Dermis microvascular lymphatic vessel endothelial cell (primary cell): ENCODE measurements at places on chromosomes 13 and 19.
A peak's percentile ranks its signal among the peaks of the same experiment; 100 is the strongest.

GRCh38 chr13:112837371-112838037 lies 131.5 kb upstream of the MCF2L start:
- no peak for DNase-seq

DNA sequence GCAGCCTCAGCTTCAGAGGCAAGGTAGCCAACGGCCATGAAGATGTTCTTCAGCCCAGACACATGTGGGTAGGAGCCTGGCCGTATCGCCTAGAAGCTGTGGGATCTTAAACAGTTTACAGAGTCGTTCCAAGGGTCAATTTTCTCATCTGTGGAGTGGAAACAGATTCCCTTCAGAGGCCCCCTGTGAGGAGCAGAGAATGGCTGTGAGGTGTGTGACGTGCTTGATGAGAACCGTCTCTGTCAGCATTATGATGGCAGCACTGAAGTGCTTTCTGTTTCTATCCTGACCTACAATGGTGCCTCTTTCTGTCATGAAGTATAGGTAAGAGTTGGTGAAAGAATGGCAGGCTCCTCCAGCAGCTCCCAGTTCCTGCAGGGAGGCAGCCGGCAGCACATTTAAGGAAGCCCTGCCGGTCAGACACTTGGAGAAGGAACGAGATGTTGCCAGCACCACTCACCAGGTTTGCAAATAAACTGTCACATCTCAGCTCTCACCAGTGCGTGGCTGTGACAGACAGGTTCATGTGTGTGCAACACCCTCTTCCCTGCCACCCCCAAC lies 277.3 kb downstream of the FOXO1 start:
- DNase-seq = no peak

DNA sequence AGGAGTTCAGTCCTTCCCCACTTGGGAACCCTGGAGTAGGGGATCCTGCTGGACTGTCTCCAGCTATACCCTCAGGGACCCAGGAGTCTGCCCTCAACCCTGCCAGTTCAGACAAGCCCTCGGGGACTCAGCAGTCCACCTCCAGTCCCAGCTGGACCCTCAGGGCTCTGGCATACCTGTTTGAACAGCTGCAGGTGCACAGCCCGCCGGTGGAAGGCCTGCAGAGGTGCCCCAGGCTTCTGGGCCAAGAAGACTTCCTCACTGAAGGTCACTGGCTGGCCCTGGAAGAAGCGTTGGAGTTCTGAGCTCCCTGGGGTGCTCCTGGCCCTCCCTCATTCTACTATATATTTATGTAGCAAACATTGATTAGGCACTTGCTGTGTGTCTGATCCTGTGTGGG lies 8.6 kb downstream of the CRB3 start:
- no peak for DNase-seq

DNA sequence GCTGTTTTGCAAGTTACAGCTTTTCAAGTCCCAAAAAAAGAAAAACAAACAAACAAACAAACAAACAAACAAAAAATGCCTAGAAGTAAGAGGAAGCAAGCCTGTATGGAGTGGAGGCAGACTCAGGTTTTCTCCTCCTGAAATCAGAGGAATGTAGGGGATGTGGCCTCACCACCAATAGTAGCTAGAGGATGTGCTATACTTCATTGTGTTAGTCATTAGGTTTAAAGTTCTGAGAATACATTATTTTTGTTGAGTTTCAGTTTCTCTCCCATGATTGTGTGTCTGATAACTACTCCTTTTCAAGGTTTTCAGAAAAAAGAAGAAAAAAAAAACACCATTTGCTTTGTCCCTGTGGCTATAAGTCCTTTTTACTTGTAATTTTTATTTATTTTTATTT lies 524.5 kb downstream of the GPC6 start:
- DNase-seq = no peak

GRCh38 chr13:82925114-82925513 lies 957.2 kb downstream of the SLITRK1 start:
- no peak for DNase-seq

DNA sequence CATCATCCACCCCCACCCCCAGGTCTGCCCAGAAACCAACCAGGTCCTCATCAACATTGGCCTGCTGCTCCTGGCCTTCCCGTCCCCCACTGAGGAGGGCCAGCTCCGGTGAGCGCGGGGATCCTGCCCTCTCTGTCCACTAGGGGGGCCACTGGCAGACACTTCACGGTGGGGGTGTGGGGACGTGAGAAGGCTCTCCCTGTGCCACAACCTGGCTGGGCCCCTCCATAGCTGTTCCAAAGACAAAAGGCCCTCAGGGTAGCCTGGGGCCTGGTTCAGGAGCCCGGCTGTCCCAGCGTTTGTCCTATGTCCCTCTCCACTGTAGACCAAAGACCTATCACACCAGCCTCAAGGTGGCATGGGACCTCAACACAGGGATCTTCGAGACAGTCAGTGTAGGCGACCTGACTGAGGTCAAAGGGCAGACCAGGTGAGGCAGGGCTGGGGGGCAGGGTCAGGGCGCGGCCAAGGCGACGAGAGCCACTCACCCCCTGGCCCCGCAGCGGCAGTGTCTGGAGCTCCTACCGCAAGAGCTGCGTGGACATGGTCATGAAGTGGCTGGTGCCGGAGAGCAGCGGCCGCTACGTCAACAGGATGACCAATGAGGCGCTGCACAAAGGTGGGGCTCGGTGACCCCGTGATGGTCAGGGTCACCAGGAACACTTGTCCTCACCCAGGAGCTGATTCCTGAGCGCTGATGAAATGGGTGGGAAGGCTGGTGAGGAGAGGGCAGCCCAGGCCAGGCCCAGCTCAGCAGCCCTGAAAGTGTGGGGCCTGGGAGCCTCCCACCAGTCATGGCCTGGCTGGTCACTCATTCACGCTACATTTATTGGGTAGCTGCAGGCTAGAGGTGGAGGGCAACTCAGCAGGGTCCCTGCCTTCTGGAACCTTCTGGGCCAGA lies 7.9 kb downstream of the DCAF15 start:
- DNase-seq = no peak

DNA sequence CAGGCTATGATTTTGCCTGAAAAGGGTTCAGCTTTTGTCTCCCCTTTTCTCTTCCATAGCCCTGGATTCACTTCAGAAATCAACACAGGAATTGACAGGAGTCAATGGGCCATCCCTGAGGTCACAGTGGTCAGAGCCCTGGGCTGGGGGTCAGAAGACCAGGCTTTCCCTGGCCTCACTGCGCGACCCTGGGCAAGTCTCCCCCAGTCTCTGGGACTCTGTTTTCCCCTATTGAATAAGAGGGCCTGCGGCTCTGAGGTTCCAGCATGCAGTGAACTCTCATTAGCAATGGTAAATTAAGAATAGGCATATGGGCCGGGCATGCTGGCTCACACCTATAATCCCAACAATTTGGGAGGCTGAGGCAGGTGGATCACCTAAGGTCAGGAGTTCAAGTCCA lies 30.7 kb upstream of the VSTM2B start:
- no peak for DNase-seq

GRCh38 chr13:95168191-95168590 lies 133.1 kb downstream of the ABCC4 start:
- DNase-seq = no peak

- DNase-seq = peak; percentile 27
These were observed 23.2 kb downstream of the HSPH1 start for GRCh38 chr13:31138515-31138914.

DNA sequence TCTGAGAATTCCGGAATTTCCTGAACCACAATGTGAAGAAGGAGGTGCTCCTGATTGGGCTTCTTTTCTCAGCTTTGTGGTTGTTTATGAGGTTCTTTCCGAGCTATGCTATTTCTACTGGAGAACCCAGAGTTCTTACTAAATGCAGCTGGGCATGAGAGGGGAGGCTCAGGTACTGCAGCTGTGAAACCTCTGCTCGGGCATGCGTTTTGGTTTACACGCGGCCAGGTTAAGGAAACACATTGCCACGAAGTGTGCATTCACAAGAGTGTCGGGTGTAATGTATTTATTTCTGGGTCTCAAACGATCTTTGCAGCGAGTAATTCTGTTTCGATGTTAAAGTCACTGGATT lies 661 bp upstream of the MIR17HG start:
- peak; percentile 5 for DNase-seq

- no peak for DNase-seq
These were observed 23.5 kb upstream of the DLEU7 start for GRCh38 chr13:50866817-50867636.

GRCh38 chr19:33954686-33955085 lies 158.0 kb downstream of the KCTD15 start:
- no peak for DNase-seq

GRCh38 chr13:98060282-98060681 lies 82.6 kb upstream of the FARP1 start:
- DNase-seq = no peak

DNA sequence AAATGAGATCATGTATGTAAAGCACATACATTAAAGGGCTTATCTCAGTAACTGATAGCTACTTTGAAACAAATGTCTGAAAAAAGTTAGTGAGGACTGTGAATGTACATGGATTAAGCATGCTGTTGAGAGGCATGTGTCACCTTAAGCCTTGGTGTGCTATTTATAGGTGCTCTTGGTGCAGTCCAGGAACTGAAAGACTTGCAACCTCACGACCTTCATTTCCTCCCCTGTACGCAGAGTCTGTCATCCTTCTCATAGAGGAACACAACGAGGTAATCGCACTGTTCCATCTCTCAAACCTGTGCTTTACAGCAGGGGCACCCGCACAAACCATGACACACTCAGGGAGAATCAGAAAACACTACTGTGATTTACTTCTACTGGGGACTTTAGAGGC lies 65.6 kb downstream of the UFM1 start:
- no peak for DNase-seq

DNA sequence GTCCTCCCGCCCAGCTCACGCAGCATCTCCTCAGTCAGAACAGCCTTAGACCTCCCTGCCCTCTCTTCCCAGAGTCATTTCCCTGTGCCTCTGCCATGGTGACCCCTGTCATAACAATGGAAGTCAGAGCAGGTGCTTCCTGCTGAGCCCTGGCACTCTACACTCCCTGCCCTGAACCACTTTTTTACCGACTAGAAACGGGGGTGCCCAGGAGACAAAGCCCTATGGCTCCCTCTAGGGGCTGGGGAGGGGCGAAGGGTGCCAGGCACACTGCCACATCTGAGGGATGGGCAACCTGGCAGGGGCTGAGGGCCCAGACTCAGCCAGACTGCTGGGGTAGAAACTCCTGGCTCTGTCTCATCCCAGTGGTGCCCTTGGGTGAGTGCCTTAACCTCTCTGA lies 16.4 kb downstream of the ZNF574 start:
- peak; percentile 92 for DNase-seq

- no peak for DNase-seq
These were observed 133.2 kb downstream of the STARD13 start for GRCh38 chr13:33152389-33152788.

DNA sequence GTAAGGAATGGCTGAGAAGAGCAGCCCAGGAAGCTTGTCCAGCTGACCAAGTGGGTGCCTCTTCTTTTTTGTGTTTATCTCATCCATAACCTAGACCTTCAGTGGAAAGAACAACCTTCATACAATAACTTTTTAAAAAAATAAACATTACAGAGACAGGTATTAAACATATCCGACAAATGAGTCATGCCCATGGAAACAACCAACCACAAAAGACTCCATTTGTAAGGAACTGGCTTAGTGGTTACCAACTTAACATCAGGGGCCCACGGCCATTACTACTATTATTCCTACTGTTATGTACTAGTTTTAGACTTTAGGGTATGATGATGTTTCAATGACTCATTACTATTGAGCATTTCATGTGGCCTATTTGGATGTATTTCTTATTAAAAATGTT lies 191.7 kb upstream of the SERP2 start:
- DNase-seq = peak; percentile 22

- no peak for DNase-seq
These were observed 64.8 kb downstream of the SOX1 start for GRCh38 chr13:112131713-112132113.

DNA sequence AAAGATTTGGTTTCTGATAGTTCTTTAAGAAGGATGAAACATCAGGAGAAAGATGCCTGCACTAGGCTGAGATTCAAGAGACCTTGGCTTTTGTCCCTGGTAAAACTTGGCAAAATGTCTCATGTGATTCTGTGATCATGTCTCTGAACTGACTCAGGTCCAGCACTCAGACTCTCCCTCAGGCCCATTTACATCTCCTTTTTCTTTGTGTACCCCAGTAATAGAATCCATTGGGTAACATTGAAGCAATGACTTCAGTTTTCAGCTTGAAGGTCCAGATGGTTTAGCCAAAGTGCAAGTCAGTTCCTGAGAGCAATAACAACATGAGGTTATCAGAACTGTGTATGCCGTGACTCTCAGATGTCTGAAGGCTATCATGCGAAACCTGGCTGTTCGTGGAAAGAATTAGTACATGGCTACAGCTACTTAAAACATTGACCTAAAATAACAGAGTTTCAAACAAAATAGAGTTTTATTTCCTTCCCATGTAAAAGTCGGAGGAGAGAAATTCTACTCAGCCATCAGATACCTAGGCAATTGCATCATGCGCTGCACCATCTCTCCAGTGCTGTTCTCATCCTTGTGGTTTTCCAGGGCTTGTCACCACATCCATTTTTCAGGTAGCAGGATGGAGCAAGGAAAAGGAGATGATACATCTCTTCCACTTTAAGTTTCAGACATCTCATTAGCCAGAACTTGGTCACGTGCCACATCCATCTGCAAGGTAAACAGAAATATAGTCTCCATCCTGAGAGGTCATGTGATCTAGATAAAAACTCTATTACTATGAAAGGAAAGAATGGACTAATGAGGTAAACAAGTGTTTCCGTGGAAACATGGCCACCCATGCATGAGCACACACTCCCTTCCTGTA lies 117.3 kb downstream of the POSTN start:
- peak; percentile 9 for DNase-seq

DNA sequence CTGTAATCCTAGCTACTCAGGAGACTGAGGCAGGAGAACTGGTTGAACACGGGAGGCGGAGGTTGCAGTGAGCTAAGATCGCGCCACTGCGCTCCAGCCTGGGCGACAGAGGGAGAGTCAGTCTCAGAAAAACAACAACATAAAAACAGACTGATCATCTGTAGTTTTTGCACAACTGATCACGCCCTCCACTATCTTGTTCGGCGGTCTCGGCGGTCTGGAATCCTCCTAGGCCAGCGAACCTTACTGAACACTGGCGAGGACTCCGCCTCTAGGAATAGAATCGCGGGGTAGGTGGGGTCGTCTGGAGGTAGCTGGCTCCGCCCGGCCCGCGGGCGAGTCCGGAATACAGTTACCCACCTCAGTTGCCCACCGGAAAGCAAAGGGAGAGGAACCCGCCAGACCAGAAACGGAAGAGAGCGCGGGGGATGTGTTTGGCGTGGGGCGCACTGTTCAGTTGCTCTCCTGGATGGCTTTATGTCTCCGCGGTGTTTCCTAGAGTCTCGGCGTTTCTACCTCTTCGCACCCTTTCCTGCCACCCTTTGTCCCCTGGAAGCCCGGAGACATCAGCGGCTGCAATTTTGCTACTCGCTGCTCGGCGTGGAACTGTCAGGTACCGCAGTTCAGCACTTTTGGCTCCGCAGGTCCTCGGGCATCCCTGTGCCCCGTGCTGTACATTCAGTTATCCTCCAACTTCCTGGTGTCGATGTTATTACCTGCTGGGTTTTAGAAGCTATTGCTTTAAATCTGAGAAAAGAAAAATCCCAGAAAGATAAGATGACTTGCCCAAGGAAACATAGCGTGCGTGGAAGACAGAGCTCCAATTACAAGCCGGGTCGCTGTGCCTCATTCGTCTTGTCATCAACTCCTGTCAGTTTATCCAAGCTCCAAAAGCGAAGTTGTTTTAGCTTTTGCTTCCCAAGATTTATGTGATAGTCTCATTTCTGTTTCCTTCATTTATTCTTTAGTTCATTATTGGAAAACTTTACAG lies 24.9 kb upstream of the HNRNPA1L2 start:
- peak; percentile 64 for DNase-seq

- DNase-seq = no peak
These were observed 1.7 kb upstream of the SHISA2 start for GRCh38 chr13:26053418-26053980.
